ENCODE measurements at places on chromosomes 16 and 17. TPM values are rescaled to one million over a fixed set of nuclear protein-coding genes. Genes with fewer than 3 reads are reported as not detected.

The ASPA gene
- total RNA-seq = not detected

The NPIPB2 gene
- 2.2 TPM for total RNA-seq

The CA7 gene
- total RNA-seq = not detected

The OTOA gene
- total RNA-seq = not detected

The GPS1 gene
- 177 TPM for total RNA-seq

The ZNF200 gene
- 7.5 TPM for total RNA-seq

The ARHGAP23 gene
- total RNA-seq = 9.3 TPM

The AP1G1 gene
- total RNA-seq = 86.1 TPM
